Panc1 (cell line): ENCODE measurements at places on chromosomes 7 and 10. TPM values are rescaled to one million over a fixed set of nuclear protein-coding genes. Genes with fewer than 3 reads are reported as not detected.

- no peaks in the 10 kb centered on the region for H3K36me3 ChIP-seq
- no peak overlapping the region for H3K4me3 ChIP-seq
- H3K27me3 ChIP-seq: peaks cover 11% of the 10 kb centered on the region
- no peak for DNase-seq
Observed at GRCh38 chr10:93813507-93814465, 56.0 kb downstream of the LGI1 start.

- DNase-seq: no peak
- H3K27me3 ChIP-seq: no peaks in the 10 kb centered on the region
- H3K4me3 ChIP-seq: no peak overlapping the region
- no peak overlapping the region for H3K27ac ChIP-seq
- no peaks in the 10 kb centered on the region for H3K4me1 ChIP-seq
Observed at GRCh38 chr10:29966269-29966668, 93.1 kb downstream of the JCAD start.

DNA sequence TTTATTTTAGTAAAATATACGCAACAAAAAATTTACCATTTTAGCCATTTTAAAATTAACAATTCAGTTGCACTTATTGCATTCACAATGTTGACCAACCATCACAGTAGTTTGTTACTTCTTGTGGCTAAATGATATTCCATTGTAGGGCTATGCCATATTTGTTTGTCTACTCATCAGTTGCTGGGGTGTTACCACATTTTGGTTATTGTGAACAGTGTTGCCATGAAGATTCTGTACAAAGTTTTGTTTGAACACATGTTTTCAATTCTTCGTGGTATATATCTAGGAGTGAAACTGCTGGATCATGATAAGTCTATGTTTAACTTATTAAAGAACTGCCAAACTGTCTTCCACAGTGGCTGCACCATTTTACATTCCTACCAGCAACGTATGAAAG lies 46.3 kb upstream of the ZNF365 start:
- DNase-seq: no peak
- no peak overlapping the region for H3K4me3 ChIP-seq
- no peaks in the 10 kb centered on the region for H3K36me3 ChIP-seq
- H3K4me1 ChIP-seq: no peaks in the 10 kb centered on the region
- no peak overlapping the region for H3K27ac ChIP-seq
- H3K27me3 ChIP-seq: no peaks in the 10 kb centered on the region

The UCMA gene
- not detected for total RNA-seq

The HTR7 gene
- 0.33 TPM for total RNA-seq

GRCh38 chr7:84506151-84506550 lies 311.6 kb upstream of the SEMA3A start:
- H3K4me3 ChIP-seq: no peak overlapping the region
- no peaks in the 10 kb centered on the region for H3K27me3 ChIP-seq
- no peak for DNase-seq
- no peaks in the 10 kb centered on the region for H3K36me3 ChIP-seq
- H3K4me1 ChIP-seq: no peaks in the 10 kb centered on the region

DNA sequence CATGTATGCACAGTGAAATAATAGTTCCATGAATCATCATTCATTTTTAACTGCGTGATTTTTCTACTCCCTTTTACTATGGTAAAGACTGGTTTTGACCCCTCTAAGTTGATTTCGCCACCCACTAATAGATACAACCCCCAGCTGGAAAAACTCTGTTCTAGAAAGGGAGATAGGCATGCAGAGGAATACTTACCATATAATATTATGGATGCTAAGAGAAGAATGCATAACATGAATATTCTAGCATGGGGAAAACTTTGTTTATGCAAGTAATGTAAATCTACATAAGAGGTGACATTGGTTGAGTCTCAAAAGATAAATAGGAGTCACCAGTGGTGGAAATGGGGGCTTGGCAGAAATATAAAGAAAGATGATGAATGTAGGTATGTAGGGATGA lies 97.3 kb upstream of the MBL2 start:
- no peaks in the 10 kb centered on the region for H3K4me1 ChIP-seq
- H3K36me3 ChIP-seq: no peaks in the 10 kb centered on the region; the same call in 1 of the 2 replicates
- no peak overlapping the region for H3K27ac ChIP-seq
- H3K4me3 ChIP-seq: no peak overlapping the region
- no peak for DNase-seq

The AASS gene
- total RNA-seq: 0.31 TPM

The TMEM236 gene
- 0.05 TPM for total RNA-seq

DNA sequence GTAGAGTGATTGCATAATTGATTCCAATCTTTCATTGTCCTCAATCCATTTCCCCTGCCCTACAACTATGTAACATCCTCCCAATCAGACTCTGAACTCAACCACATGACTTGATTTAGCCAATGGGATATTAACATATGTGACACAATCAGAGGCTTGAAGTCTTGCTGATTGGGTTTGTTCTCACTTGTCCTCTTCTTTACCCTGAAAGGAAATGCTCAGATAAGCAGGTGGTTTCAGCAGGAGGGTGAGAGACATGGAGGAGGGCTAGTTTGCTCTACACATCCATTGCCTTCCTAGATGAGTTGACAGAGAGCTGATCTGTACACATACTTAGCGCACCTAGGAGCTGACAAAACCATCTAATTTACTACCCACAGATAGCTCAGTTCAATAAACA lies 669.4 kb downstream of the NRG3 start:
- H3K36me3 ChIP-seq: no peaks in the 10 kb centered on the region
- no peaks in the 10 kb centered on the region for H3K27me3 ChIP-seq
- no peak for DNase-seq
- H3K27ac ChIP-seq: no peak overlapping the region
- no peaks in the 10 kb centered on the region for H3K4me1 ChIP-seq
- H3K4me3 ChIP-seq: no peak overlapping the region

DNA sequence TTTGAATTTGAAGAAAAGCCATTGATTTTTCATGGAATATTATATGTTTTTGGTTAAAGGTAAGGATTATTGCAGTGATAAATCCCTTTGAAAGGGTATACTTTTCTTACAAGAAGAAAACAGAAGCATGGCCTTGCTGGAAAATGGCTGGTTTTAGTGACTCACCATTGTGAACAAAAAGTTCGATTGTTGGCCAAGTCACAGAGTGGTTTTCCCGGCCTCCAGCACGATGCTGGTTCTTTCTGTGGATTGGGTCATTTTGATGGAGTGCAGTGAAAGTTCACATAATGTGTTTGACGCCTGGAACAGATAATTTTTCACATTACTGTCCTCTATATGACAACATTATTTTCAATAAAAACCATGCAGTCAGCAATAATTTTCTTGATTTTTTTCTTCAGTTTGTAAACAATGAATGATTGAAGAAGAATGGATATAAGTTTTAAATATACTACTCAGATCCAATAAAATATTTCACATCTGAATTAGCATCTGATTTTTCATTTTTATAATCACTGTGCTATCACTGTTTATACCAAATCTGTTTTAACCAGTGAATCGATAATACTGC lies 60.9 kb downstream of the RBM20 start:
- no peaks in the 10 kb centered on the region for H3K36me3 ChIP-seq
- peaks cover 8% of the 10 kb centered on the region; the same call in 1 of the 2 replicates for H3K27me3 ChIP-seq
- no peak overlapping the region for H3K4me3 ChIP-seq
- no peak overlapping the region for H3K27ac ChIP-seq
- DNase-seq: no peak

The FAM149B1 gene
- 20.8 TPM for total RNA-seq

GRCh38 chr7:77655836-77656455 lies 40.3 kb upstream of the RSBN1L start:
- no peak overlapping the region for H3K4me3 ChIP-seq
- no peaks in the 10 kb centered on the region for H3K27me3 ChIP-seq
- no peak for DNase-seq
- no peak overlapping the region for H3K27ac ChIP-seq

GRCh38 chr7:96638669-96639068 lies 71.0 kb downstream of the SEM1 start:
- no peak overlapping the region for H3K27ac ChIP-seq
- no peaks in the 10 kb centered on the region for H3K4me1 ChIP-seq
- no peak for DNase-seq
- H3K4me3 ChIP-seq: no peak overlapping the region

DNA sequence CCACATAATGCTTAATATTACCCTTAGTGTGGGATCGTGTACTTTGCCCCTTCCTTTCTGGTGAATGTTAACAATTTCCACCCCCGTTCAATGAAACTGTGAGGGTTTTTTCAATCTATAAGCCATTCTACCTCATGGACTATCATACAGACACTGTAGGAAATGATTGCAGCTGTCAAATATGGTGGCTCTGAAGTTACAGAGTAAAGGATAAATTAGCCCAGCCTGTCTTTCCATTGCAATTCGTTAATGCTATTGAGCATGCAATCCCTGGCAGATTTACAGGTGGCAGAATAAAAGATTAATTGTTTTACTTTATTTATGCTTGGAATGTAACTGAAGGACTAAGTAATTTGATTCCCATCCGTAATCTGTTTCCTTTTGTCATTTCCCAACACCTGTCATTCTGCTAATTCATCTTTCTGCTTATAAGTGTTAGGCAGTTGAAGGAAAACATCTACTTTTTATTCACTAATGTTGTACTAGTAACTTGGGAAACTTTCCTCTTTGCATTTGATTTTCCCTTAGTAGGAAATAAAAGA lies 1211.6 kb upstream of the LRRN3 start:
- no peak overlapping the region for H3K27ac ChIP-seq
- no peak overlapping the region for H3K4me3 ChIP-seq
- no peak for DNase-seq
- no peaks in the 10 kb centered on the region for H3K27me3 ChIP-seq
- no peaks in the 10 kb centered on the region for H3K4me1 ChIP-seq

- no peaks in the 10 kb centered on the region for H3K36me3 ChIP-seq
- no peaks in the 10 kb centered on the region for H3K27me3 ChIP-seq
- no peaks in the 10 kb centered on the region for H3K4me1 ChIP-seq
- DNase-seq: no peak
- H3K4me3 ChIP-seq: no peak overlapping the region
- H3K27ac ChIP-seq: no peak overlapping the region
Observed at GRCh38 chr7:75830978-75831377, 17.4 kb upstream of the CCL24 start.

The DLX6 gene
- total RNA-seq: 1.3 TPM

DNA sequence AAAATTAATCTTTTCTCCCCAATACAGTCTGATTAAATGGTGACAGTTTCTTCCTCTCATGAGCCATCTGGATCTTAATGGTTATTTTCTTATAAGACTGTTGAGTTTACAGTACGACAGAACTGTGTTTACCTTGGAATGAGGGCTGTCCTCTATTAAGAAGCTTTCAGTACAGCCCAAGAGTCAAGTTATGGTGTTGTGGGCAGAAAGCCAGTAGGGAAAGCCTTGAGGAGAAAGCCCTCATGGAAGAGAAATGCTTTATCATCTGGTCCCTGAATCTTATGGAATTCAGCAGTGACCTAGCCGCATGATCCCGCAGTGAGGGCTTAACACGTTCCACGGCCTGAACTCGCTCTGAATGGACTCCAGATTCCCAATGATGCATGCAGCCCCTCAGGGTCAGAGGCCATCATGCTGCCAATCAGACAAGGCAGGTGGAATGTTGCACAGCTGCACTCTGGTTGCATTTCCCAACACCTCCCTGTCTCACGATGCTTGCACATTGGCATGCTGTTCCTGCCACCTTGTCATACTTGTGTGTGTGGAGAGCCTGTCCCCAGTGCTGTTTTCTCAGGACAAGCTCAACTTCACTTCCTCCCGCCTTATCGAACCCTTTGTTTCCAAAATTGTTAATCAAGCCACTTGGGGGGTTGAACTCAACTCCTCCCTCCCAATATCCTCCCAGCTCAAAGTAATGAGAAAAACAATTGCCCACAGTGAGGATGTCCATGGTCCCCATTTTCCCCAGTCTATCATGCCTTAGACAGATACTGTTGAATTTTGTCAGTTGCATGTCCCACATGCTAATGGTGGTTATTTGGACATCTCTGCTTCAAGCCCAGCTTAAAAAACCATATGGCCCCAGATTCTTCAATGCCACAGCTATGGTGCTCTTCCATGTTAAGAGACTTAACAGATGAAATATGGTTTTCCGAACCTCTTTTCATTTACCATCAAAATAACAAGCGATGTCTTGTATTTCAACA lies 211.1 kb upstream of the TCF7L2 start:
- no peak overlapping the region for H3K4me3 ChIP-seq
- H3K27ac ChIP-seq: no peak overlapping the region; the same call in 1 of the 2 replicates
- no peaks in the 10 kb centered on the region for H3K36me3 ChIP-seq

DNA sequence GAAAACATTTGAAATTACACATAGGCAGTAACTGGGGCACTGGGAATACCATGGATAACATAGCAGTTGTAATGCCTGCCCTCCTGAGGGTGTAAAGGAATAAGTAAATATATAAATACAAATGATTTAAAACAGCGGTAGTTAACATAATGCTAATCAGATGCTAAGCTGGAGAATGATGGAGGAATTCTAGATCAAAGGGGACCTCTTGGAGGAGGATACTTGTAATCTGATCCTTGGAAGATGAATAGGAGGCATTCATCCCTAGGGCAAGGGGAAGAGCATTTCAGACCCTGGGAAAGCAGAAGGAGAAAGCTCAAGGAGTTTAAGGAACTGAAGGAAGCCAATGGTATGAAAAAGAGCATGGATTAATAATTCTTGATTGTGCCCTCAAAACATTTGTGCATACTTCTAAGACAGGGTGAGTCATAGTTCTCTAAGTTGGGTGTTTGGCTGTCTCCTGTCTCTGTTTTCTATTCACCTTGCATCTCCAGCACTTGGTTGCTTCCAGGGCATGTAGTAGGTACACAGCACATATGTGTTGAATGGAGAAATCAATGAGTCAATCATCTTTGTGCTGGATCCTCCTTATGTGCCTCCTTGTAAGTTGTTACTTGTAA lies 54.8 kb upstream of the PLPP4 start:
- H3K27ac ChIP-seq: no peak overlapping the region
- no peaks in the 10 kb centered on the region for H3K27me3 ChIP-seq
- H3K36me3 ChIP-seq: no peaks in the 10 kb centered on the region
- no peak for DNase-seq
- H3K4me3 ChIP-seq: no peak overlapping the region

DNA sequence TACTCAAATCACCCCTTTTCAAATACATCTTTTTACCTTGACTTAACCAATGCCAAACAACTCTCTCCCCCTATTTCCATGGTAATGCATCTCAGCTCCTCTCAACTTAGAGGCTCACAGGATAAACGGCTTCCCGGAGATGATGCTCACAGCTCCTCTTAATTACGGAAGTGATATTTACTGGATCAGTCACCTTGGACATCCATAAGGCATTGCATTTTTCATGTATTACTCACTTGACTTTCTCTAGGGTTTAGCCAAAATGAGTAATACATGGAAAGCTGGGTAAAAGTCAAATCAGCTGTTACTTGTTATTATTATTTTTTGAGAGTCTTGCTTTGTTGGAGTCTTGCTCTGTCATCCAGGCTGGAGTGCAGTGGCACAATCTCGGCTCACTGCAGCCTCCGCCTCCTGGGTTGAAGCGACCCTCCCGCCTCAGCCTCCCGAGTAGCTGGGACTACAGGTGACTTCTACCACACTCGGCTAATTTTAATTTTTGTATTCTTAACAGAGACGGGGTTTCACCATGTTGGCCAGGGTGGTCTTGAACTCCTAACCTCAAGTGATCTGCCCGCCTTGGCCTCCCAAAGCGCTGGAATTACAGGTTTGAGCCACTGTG lies 73.3 kb upstream of the RHEB start:
- peaks cover 5% of the 10 kb centered on the region for H3K36me3 ChIP-seq
- no peak overlapping the region for H3K4me3 ChIP-seq
- no peak overlapping the region for H3K27ac ChIP-seq

GRCh38 chr7:151385626-151386300 lies 24.1 kb downstream of the WDR86 start:
- no peak for DNase-seq
- no peak overlapping the region for H3K4me3 ChIP-seq
- no peaks in the 10 kb centered on the region for H3K36me3 ChIP-seq
- H3K27ac ChIP-seq: peak overlapping the region; percentile 17; the same call in 1 of the 2 replicates
- peaks cover 5% of the 10 kb centered on the region for H3K4me1 ChIP-seq
- H3K27me3 ChIP-seq: no peaks in the 10 kb centered on the region

The FKBP6 gene
- total RNA-seq: not detected
